ENCODE measurements at places on chromosomes 3 and 15.

- DNase-seq: no peak
Measured at GRCh38 chr3:27571345-27571744, 87.2 kb upstream of the SLC4A7 start.

GRCh38 chr15:68987120-68987519 lies 27.4 kb upstream of the NOX5 start:
- no peak for DNase-seq

- no peak for DNase-seq
Measured at GRCh38 chr3:83956431-83956830, 1002.4 kb upstream of the CADM2 start.

- DNase-seq: peak; percentile 64
Measured at GRCh38 chr3:184154885-184155643, at the start of gene DVL3. Gene DVL3 (plus strand): TSS chr3:184155377. CDS start chr3:184155636, 259 bp downstream.

GRCh38 chr3:50318615-50319014 lies 3.9 kb downstream of the HYAL2 start:
- DNase-seq: no peak

GRCh38 chr3:160099834-160100233 lies 111.2 kb downstream of the IL12A start:
- DNase-seq: no peak

GRCh38 chr15:82135638-82136037 lies 89.8 kb upstream of the MEX3B start:
- no peak for DNase-seq

GRCh38 chr15:59399465-59400102 lies 26.9 kb upstream of the MYO1E start:
- DNase-seq: no peak

DNA sequence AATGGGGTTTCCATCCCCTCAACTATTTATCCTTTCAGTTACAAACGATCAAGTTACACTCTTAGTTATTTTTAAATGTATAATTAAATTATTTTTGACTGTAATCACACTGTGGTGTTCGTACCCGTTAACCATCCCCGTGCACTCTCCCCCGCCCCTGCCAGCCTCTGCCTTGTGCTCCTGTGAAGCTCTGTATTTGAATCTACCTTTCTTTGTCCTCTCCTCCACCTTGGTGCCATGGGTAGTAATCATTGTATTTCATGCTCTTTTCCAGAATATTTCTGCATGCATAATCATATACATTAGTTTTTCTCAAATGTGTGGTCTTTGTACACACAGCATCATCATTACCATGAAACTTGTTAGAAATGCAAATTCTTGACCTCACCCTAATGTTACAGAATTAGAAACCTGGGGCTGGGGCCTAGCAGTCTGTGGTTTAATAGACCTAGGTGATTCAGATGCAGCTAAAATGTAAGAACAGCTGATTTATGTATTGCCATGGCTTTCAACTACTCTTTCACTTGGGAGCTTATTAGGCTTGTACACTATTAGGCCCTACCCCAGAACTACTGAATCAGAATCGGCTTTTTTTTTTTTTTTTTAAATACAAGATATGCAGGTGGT lies 91.5 kb downstream of the STT3B start:
- DNase-seq: no peak

DNA sequence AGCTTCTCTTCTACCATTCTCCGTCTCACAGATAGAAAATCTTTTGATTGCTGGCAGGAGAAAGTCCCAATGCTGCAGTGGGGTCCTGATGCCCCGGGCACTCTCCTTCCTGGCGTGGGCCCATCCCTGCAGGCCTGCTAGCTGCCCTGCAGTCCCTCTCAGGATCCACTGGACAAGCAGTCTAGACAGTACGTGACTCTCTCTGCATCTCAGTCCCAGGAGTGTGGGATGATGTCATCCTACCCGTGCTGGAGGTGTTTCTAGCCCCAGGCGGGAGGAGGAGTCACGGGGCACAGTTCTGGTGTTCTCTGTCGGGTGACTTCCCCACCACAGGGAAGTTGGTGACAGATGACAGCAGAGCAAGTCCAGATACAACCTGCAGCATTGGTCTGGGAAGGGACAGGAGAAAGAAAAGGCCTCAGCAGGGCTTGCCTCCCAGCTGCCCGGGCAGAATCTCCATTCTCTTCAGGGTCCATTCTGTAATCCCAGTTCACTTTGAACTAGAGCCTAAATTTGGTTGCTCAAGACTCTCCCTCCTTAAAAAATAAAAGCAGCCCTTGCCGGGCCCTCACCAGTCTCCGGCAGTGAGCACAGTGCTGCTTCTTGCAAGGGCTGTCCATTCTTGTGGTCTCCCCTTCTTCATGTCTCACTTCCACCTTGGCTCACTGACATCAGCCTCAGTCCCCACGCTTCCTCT lies 30.6 kb downstream of the SLC28A1 start:
- peak; percentile 60 for DNase-seq

DNA sequence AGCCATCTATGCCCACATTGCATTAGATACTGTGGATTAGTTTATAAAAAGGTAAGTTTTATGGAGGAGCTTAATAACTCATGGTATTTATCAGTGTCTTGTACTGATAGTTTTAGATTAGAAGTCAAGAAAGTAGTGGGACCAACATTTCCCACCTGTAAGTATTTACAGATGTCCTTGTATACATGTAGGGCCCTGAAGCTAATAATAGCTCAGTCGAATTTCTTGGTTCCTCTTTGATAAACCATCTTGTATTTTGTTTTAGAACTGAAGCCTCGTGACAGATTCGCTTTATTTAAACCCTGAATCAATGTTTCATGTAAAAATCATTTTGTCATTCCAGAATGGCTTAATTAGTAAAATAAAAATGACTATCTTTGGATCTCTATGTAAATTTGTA lies 73.4 kb downstream of the CRYBG3 start:
- no peak for DNase-seq

GRCh38 chr3:67329358-67329757 lies 325.1 kb downstream of the SUCLG2 start:
- no peak for DNase-seq

GRCh38 chr3:189464799-189465198 lies 166.4 kb upstream of the TP63 start:
- DNase-seq: no peak

DNA sequence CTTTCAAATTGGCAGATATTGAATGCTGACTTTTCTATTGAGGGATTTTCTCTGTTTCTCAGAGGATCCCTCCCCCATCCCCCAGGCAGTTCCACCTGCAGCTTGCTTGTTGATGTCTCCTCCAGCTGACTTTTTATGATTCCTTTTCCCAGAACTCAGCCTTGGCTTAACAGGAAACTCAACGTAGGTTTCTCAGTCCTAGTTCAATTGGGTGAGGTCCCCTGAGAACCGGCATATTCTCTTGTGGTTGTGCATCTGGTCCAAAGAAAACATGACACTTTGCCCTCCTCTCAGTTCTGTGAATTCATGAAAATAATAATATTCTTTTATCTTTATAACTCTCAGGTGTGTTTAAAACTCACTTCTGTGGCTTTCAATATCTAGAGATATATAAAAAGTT lies 1222.1 kb downstream of the OTOL1 start:
- DNase-seq: no peak

GRCh38 chr3:172580680-172581401 lies 57.6 kb upstream of the TNFSF10 start:
- DNase-seq: no peak

GRCh38 chr3:69161587-69162307 lies 39.4 kb upstream of the LMOD3 start:
- DNase-seq: no peak

DNA sequence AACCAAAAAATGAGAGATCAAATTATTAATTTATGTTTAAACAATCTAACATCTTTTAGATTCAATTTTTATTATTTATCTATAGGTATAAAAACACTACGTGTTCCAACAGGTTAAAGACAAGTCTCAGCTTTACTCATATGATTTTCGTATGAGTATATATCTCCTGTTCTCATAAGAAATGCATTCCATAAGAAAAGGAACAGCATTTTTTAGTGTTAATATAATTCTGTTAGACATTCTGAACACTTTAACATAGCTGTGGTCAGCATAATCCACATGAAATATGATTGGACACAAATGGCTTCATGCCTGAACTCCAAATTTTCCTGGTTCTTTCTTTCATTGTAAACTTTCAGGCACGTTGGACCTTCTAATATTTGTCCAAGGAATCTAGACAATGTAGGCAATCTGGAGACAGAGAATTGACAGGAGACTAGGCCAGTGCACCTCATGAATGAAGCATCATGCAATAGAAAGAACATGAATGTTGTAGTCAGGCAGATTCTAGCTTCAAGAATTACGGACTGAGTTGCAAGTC lies 1122.0 kb upstream of the ALCAM start:
- DNase-seq: no peak

- no peak for DNase-seq
Measured at GRCh38 chr15:62089616-62090015, 22.8 kb downstream of the C2CD4A start.

DNA sequence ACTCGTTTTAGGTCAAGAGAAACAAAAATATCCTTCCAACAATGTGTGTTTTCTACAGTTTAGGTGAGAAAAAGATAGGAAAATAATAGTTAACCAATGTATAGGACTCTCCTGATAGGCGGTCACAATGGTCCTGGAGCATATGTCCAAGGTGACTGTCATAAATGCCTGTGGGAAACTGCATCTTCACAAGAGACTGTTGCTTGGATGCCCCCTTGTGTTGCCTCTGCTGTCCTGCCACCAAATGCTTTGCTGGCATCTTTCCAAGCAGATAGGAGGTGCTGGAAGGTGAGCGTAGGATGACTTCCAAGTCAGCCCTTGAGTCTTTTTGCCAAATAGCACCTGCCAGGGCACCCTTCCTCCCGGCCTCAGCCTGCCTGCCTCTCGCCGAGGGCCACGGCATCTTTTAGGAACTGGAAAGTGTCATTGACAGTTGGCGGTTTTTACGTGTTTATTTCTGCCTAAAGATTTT lies 24.1 kb upstream of the SACM1L start:
- no peak for DNase-seq

GRCh38 chr15:89460048-89460447 lies 36.3 kb downstream of the RHCG start:
- no peak for DNase-seq

GRCh38 chr15:92877000-92877399 lies 23.1 kb upstream of the CHD2 start:
- DNase-seq: no peak

DNA sequence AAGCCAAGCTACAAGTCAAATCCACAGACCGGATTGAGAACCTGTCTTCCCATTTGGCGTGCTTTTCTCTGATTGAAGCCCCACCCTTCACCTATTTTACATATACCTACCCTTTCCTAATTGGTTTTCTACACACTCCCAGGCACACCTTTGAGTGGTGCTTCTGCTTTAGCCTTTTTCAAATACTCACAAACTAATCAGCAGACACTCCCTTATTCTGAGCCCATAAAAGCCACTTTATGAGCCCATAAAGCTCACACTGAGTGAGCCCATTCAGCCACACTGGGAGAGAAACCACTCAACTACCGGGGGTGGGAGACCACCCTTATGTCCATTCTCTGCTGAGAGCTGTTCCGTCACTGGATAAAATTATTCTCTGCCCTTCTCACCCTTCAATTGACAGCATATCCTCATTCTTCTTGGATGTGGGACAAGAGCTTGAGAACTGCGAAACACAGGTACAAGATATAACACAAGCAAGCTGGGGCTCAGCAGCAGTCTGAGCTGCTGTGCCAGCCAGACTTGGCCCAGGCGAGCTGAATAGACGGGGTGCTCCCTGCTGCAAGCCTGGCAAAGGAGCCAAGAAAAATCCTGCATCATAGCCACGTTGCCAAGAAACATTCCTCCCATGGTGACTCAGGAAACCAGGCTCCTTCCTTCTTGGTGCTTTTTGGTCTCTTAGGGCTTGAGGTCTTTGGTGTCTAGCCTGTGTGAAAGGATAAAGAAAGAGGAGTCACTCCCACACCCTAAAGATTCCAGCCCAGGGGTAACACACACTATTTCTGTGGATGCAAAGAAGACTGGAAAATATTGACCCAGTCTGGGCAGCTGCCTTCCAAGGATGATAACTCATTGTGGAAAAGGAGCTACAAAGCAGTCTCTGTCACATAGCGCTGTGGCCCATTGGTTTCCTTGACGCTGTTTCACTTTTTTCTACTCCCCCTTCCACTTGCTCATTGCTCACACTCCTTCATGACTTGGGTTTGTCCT lies 609.7 kb downstream of the MCTP2 start:
- DNase-seq: no peak

DNA sequence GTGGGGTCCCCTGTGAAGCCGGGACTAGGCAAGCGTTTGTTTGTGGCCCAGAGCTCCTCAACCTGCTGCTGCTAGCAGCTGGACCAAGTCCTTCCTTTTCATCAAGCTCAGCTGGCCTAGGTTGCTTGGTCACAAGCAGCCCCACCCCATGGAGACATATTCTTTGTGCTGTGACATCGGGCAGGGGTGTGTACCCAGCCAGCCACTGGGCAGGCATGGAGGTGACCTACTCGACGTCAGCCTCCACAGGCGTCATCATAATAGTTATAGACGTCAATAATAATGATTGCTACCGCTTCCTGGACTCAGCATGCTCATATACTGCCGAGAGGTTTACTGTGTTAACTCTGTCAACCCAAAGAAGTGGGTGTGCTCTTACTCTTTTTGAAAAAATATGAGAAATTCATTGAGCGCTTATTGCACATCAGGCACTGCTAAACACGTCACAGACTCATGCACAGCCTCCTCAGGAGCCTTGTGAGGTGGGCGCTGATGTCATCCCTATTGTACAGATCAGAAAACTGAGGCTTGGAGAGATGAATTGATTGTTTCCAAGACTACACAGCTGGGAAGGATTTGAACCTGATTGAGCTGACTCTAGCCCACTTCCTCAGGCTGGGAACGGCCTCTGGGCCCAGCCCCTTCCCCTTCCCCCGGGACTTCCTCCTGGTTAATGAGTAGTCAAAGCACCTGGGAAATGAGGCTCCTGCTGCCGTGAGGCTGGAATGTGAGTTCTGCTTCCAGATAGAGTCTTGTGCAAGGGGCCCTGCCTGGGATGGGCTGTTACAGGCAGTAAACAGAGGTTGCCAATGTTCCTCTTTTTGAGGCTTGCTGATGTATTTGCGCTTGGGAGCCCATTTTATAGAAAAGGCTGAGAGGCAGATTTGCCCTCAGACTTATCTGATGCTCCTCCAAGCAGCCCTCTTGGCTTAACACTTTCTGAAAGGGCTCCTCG lies 16.2 kb downstream of the SLC6A6 start:
- no peak for DNase-seq

DNA sequence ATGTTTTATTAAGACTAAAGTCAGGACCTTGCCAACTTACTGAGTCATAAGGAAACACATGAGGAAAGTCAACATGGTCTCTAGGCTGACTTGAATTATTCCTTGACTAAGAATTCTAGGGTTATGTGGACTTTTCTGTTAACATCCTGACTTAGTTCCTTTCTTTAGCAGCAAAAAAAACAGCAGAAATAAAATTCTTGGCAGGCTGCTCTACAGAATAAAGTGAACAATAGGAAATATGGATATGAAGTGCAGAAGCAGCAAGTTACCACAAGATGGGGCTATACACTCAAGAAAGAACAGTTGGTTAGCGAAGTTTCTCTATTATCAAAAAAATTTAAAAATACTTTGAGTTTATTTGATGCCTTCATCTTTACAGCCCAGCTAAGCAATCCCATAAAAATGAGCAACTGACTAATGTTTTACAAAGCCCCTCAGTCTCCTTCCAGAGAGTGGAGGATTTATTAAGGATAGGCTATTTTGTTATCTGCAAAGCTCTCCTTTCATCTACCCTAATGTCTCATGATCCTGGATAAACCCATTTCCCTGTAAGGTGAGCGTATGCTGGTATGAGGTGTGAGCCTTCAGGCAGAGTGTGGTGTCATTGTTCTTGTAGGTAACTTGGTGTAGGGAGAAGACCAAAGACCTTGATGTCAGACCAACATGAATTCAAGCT lies 23.1 kb upstream of the MCCC1 start:
- DNase-seq: no peak

Measured in GOT3 (cell line).